ENCODE measurements at places on chromosomes 12 and 14.

GRCh38 chr14:51534610-51535011, 117.1 kb upstream of the FRMD6 start:
- DNase-seq: no peak

DNA sequence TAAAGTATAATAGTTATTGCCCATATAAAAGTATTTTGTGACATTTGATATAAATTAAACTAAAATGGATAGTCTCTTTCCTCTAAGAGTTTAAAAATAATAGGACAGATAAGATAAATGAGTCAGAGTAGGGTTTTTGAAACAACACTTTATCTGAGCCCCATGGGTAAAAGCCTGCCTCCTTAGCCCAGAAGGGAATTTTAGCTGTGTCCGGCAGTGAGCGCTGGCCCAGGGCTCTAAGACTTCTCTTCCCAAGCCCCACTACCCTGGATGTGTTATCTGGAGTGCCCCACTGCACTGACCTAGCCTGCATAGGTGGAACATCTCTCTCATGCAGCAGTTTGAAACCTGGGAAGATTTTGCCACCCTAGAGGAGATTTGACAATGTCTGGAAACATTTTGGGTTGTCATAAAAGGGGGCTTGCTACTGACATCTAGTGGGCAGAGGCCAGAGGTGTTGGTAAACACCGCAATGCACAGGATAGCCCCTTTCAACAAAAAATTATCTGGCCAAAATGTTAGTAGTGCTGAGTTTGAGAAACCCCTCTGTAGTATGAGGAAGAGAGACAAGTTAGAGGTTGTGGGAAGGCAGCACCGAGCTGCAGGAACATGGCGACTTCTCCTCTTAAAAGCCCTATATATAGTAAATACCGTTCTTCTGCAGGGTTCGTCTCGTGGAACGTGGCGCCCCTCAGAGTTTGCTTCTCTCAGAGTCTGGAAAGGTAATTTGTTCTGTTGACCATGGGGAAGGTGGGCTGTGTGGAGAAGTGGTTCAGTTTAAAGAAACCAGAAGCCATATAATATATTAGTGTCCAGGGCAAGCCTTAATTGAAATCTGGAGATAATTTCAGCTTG, 29.3 kb upstream of the ATF1 start:
- no peak for DNase-seq

GRCh38 chr12:12440784-12441428, 84.0 kb downstream of the BORCS5 start:
- DNase-seq: no peak

DNA sequence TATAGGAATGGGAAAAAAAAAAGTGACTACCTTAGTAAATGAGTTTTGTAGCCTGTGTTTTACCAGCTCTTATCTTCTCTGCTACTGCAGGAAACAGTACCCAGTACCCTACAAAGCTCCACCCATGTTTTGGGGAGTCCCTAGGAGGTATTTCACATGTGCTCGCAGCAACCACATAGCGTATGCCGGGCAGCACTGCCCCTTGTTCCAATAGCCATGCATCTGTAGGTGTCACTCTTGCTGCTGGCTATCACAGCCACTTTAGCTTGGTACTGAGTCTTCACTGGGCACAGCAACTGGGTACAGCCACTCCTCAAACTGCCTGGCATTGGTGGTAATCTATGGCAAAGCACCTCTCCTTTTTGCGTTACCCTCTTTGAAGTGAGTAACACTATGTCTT, 2.0 kb upstream of the MDM1 start:
- no peak for DNase-seq

DNA sequence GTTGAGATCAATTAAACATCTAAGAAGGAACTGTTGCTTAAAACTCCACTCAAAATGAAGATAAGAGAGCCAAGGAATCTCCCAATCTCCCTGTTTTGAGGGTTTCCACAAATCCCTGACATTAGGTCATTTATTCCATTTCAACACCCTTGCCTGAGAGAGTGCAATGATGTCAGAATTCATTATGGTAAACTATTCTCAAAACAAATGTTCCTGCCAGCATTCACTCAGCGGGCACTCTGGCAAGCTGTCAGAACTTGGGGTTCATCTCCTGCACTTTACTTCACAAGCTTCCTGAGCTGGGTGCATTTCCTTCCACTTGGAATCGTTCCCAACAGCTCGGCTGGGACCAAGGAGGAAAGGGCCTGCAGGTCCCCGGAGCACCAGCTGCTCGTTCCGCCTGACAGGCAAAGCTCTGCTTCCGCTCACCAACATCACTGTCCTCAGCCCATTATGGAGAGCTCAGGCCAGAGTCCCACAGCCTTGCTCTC, 117.8 kb downstream of the TTC7B start:
- DNase-seq: no peak

- DNase-seq: no peak
These were observed 19.7 kb upstream of the DUSP16 start for GRCh38 chr12:12582193-12582881.

DNA sequence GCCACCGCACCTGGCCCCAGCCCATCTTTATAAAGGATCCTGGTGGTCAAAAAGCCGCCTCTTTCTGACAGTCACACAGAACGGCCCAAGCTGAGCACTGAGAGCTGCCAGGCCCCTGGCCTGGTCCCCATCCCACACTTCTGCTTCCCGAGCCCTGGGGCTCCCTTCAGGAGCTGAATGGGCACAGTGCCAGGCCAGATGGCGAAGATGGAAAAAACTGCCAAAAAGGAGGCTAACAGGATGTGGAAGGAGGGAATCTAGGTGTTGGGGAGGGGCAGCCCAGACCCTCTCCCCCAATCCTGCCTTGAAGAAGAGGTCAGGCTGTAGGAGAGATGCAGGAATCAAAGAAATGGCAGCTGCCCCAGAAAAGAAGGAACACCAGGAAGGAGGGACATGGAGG, 5.0 kb downstream of the LPAR5 start:
- no peak for DNase-seq

DNA sequence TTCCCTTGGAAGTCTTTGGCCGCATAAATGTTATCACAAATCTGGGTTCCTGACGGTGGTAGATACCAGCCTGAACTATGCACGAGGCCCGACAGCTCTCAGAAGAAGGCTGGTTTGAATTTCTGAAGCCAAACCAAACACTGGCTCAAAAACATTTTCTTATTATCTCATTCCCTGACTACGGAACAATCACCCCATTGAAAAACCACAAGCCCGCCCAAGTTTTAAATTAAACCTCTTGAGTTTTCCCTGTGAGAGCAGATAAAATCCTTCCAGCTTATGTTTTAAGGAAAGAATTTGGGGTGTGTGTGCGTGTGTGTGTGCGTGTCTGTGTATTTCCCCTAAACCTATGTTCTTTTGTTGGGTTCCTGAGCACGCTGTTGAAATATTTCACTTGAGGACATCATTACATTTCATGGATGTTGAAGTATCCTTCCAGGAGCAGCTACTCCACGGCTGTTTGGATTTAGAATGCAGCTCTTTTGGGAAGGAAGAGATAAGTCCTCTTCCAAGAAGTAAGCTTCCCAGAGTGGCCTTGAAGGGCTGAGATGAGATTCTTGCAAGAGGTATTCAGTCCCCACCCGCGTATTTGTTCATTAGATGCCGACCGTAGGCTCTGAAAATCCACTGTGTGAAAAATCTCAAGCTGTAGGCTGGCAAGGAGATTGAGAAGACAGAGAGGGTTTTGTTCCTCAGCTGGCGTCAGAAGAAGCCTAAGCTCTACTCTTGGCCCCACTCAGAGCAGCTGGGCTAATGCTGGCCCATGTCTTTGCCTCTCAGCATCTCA, 131.0 kb upstream of the NCOR2 start:
- no peak for DNase-seq

- DNase-seq: no peak
These were observed 4.5 kb downstream of the DHH start for GRCh38 chr12:49089821-49090773.

- no peak for DNase-seq
These were observed 36.2 kb upstream of the MEG3 start for GRCh38 chr14:100789460-100790417.

GRCh38 chr12:124678421-124678893, 111.0 kb upstream of the NCOR2 start:
- no peak for DNase-seq

- DNase-seq: no peak
These were observed 474.1 kb downstream of the ETNK1 start for GRCh38 chr12:23099104-23099503.

GRCh38 chr12:117011988-117012805, 87.0 kb downstream of the TESC start:
- no peak for DNase-seq

GRCh38 chr12:98262902-98263301, 252.5 kb upstream of the TMPO start:
- DNase-seq: no peak

DNA sequence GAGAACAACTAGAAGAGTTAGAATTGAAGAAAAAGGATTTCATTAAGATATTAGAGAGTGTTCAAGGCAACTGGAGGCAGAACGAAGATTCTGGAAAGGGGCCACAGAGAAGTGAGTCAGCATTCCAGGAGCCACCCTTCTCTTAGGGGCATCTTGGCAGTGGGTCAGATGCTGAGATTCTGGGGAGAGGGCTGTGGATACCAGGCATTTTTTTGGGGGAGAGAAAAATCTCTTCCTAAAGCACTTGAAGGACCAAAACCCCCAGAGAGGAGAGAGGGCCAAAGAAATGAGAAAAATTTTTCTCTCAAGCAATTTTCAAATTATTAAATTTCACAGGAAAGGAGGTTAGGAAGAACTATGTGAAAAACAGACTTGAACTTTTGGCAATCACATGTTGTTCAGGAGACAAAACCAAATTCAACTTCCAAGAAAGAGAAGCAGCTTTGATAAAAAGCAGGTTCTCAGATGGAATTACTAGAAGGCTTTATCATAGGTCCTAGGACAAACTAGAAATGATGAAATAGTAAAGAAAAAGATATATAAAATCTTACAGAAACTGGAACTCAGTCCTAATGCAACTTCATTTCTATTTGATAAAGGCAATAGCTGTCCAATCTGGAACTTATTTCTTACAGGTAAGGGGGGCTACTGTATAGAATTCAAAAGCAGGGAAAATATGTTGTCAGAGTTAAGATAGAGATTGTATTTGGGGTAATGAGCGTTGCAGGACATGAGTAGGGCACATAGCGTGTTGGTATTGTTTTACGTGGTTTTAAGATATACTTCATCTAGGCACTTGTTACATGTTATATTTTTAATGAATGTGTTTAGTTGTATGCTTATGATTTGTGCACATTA, 1.1 kb upstream of the CLEC2D start:
- DNase-seq: no peak
